ENCODE measurements at places on chromosomes 12 and 14. TPM values are rescaled to one million over a fixed set of nuclear protein-coding genes. Genes with fewer than 3 reads are reported as not detected.
A peak's percentile ranks its signal among the peaks of the same experiment; 100 is the strongest.

The MDGA2 gene
- not detected for total RNA-seq

The NEUROD4 gene
- total RNA-seq: not detected

GRCh38 chr14:81831128-81831820 lies 297.6 kb upstream of the SEL1L start:
- DNase-seq: no peak

The PTPN21 gene
- not detected for total RNA-seq

DNA sequence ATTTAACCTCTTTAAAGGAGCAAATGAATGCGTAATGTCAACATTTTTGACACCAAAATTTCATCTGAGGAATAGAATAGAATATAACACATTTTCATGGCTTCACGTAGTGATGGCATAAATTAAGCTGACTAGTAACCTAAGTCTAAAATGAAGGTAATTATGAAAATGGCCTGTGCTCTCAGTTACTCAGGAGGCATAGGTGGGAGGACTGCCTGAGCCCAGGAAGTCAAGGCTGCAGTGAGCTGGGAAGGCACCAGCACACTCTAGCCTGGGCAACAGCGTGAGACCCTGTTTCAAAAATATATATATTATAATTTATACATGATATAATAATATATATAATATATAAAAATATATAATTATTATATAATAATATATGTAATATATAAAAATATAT lies 383.2 kb upstream of the ATP2B1 start:
- DNase-seq: no peak

GRCh38 chr14:52076334-52076733 lies 7.5 kb upstream of the NID2 start:
- no peak for DNase-seq

- peak; percentile 36 for DNase-seq
Measured at GRCh38 chr12:93502802-93503623, 35.7 kb downstream of the MRPL42 start.

DNA sequence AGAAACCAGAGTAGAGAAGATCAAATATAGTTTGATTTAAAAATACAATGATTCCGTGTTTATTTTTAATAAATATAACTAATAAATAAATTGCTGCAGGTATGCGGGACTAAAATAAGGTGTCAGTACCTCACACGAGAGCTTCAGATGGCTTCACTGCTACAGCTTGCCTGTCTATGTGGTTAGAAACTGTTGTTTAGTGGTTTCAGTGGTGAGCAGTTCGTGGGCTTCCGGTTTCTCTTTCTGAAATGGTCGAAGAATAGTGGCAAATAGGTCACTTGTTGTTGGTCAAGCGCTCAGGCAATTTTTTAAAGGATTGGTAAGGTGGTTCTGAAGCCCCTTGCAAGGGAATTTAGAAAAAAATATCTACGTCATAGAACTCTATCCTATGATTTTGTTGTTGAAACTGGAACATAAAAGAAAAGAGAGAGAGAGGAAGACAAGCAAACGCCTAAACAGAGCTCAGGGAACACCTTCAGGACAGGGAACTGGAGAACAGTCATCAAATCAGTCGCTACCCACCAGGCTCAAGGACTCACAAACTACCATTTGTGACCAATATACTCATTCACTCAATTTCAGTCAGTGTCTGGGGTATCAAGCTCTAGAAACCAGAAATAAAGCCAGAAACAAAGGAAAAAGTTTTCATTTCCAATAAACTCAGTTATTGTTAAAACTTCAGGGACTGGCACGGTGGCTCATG lies 31.3 kb downstream of the GABARAPL1 start:
- DNase-seq: no peak

The LALBA gene
- not detected for total RNA-seq

The NRIP2 gene
- not detected for total RNA-seq

GRCh38 chr14:95527387-95528002 lies 7.4 kb upstream of the GLRX5 start:
- peak; percentile 46 for DNase-seq

DNA sequence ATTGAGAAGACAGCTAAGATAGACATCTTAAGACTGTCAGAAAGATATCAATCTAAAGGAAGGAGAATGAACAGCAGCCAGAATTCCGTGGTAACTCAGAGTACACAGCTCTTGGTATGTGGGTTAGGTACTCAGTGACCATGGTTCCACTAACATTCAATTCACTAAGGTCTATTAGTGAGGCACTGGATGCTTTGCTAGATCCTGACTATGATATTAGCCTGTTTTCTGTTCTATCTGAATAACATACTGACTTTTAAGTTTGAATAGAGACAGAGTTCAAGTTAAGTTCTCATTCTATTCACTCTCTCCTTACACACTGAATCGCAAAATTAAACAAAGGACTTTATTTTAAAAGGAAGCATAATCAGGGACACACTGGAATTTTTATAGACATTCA lies 106.4 kb downstream of the PRKD1 start:
- no peak for DNase-seq

The SAMD15 gene
- total RNA-seq: not detected

- DNase-seq: no peak
Measured at GRCh38 chr12:76627346-76628135, 68.0 kb upstream of the OSBPL8 start.

GRCh38 chr12:66964629-66965028 lies 285.8 kb upstream of the GRIP1 start:
- DNase-seq: peak; percentile 1

DNA sequence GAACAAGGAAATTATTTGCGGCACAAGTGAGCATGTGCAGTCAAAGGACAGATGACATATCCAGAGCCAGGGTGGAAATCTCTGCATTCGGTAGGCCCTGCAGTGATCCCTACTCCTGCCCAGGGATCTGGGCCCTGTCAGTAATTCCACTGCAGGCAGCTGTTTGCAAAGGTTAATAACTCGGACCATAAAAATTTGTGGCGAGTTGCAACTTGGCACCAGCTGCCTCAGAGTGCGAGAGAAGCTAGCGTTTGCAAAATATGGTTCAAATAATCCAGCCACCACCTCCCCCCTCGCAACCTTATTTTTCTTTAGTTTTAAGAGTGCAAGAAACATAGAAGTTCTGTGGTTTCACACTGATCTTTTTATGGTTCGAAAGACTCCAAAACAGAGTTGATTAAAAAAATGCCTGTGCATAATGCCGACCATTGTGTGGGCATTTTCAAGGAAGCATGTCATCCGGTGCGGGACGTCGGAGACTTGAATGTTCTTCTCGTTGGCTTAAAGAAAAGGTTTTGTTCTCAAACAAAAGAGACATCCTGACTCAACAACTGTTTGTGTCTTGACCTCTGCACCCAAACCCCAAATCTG lies 224.5 kb downstream of the BCL11B start:
- DNase-seq: no peak

DNA sequence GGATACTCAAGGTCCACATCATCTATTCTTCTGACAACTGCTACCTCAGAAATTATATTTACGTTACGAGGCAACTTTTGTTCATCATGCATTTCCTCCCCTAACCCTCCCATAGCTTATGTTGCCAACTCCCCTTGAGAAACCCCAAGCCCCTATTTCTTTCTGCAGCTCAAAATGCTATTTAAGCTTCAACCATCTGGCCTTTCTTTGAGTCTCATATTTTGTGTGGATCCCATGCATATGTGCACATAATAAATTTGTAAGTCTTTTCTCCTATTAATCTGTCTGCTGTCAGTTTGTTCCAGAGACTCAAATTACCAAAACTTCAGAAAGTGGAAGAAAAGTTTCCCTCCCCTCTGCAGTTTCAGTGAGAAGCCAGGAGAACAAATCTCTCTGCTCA lies 444.1 kb downstream of the TRHDE start:
- no peak for DNase-seq

The GZMB gene
- 2.9 TPM for total RNA-seq

DNA sequence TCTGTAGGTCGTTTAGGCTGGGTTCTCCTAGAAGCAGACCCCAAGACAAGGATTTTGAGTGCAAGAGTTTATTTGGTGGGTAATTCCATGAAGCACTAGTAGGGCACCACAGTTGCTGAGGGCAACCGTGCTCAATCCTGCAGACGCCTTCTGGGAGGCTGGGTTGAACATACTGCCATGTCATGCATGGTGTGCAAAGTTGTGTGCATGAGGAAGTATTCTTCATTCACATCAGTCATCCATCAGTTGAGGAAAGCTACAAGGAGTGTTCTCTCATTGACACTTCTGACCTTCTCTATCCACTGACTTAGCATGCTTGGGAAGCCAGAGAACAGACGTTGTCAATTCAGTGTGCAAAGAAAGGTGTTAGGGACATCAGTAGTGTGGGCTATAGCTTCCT lies 179.2 kb downstream of the PTPN11 start:
- no peak for DNase-seq

- no peak for DNase-seq
Measured at GRCh38 chr14:32939254-32940065, 781 bp downstream of the NPAS3 start.

The FAM186B gene
- 0.64 TPM for total RNA-seq

- no peak for DNase-seq
Measured at GRCh38 chr12:121124402-121125109, 8.1 kb upstream of the P2RX7 start.

The CD69 gene
- 659 TPM for total RNA-seq

GRCh38 chr12:88764781-88765480 lies 184.7 kb upstream of the KITLG start:
- no peak for DNase-seq

The LHX5 gene
- total RNA-seq: not detected

- DNase-seq: no peak
Measured at GRCh38 chr12:91059211-91059610, 1.4 kb upstream of the KERA start.

DNA sequence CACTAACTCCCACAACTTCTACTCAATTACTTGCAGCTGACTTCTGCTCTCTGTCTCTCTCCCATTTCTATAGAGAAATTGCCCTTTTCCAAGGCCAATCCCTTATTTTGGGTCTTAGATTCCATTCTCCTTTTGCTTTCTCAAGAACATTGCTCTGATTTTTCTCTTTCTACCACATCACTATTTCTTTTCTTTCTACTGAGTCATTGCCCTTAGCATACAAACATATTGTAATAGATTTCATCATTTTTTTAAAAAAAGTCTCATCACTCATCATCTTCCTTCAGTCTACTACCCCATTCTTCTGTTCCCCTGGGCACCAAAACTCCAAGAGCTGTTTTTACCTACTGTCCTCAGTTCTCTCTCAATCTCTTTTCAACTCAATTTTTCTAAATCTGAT lies 4.4 kb upstream of the KCNA1 start:
- DNase-seq: no peak

DNA sequence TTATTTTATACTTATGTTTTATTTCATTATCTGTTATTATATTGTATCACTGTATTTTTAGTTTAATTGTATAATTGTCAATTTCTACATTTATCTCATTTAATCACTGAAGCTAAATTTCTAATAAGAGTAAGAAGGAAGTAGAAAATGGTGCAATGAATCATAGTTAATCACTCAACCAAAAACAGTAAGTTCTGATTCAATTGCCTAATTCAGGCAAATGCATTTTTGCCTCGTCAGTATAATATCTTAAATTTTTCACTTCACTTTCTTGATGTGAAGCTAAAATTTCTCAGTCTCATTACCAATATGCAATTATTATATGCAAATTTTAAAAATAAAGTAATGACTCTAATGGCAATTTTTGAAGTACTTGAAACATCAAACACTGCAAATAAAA lies 340.5 kb upstream of the USP15 start:
- DNase-seq: no peak

The GOLT1B gene
- 46.3 TPM for total RNA-seq

GRCh38 chr14:92953526-92953925 lies 30.6 kb downstream of the CHGA start:
- DNase-seq: no peak

The MYF6 gene
- total RNA-seq: not detected

- DNase-seq: no peak
Measured at GRCh38 chr14:92688434-92689375, 59.7 kb downstream of the LGMN start.

DNA sequence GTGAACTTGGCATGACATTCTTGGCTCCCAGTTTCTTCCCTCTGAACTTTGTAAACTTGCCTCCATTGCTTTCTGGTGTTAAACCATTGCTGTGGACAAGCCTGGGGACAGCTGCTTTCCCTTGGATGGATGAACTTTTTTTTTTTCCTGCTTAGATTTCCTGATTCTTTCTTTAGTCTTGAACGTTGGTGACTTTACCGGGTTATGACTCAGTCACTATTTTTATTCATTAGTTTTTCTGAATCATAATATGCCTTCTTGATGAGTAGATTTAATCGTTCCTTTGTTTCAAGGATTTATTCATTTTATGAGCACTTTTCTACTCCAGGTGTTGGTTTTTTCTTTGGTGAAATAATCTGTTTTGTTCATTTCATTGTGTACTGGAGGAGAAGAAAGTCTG lies 155.0 kb upstream of the RTL1 start:
- no peak for DNase-seq

The ABHD12B gene
- total RNA-seq: not detected

- DNase-seq: no peak
Measured at GRCh38 chr14:44763356-44763755, 198.4 kb downstream of the KLHL28 start.

DNA sequence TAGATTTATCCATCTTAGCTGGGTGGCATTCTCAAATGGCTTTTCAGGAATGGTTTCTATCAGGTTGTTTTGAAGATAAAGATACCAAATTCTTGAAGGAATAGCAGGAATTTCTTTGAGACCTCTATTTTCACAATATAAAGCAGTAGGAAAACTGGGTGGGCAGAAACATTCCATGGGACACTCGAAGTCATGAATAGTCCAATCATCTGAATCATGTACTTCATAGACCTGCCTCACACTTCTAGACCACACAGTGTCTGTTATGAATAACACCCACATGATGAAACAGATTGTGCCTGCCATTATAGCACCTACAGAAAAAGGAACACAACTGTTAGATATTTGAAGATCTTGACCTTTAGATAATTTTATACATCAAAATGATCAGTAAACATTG lies 1.8 kb downstream of the KERA start:
- DNase-seq: no peak

The PTGER2 gene
- 4.3 TPM for total RNA-seq

The MYO1H gene
- not detected for total RNA-seq

DNA sequence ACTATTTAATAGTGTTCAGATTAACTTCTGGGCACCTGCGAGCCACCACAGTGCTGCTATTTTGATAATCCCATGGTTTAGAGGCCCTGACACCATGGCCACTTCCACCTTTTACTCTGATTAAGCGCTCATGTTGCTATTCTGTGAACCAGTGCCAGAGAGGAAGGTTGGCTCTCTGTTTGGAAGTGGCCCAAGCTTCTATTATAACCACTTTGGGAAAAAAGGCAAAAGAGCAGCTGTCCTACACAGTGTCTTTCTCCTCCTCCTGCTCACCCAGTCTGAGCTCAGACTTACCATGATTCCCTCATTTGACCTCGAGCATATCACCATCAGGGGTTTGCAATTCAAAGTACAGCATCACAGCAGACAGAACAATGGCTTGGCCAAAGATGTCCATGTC lies 23.3 kb downstream of the DYRK2 start:
- DNase-seq: no peak

GRCh38 chr12:115294453-115295133 lies 610.6 kb upstream of the TBX3 start:
- DNase-seq: no peak

The TAC3 gene
- total RNA-seq: not detected

- peak; percentile 59 for DNase-seq
Measured at GRCh38 chr14:73758392-73759182, 44.4 kb upstream of the PNMA1 start.

The GRIN2B gene
- not detected for total RNA-seq

The CNPY2 gene
- total RNA-seq: 33.4 TPM

Data from CD4-positive, alpha-beta T cell (primary cell).